ENCODE measurements at places on chromosomes 4 and X.

- DNase-seq, result no peak
Measured at GRCh38 chr4:57109847-57110639, at the start of gene IGFBP7. Gene IGFBP7, minus strand, starts transcription at chr4:57110385. Its CDS starts 34 bp downstream, at chr4:57110351.

- peak; percentile 27 for DNase-seq
Measured at GRCh38 chr4:174631901-174632758, 109.8 kb upstream of the HPGD start.

- no peak for DNase-seq
Measured at GRCh38 chr4:165754664-165755063, 118.4 kb upstream of the TLL1 start.

DNA sequence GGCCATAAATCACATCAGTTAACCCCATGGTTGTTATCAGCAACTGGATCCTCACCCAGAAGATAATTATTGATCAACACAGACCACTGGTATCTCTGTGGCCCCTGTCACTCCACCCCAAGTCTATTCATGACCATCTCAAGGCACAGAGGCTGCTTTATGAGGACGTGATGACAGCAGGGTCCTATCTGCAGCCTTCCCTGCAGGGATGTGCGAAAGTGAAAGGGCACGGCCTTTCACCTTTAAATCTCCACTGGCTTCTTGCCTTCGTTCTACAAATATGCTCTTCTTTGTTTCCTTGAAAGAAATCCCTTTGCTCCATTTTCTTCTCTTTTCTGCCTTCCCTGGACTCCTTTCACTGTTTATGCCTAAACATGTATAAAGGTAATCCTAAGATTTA is 170.6 kb upstream of the EDNRA start:
- DNase-seq, result no peak

DNA sequence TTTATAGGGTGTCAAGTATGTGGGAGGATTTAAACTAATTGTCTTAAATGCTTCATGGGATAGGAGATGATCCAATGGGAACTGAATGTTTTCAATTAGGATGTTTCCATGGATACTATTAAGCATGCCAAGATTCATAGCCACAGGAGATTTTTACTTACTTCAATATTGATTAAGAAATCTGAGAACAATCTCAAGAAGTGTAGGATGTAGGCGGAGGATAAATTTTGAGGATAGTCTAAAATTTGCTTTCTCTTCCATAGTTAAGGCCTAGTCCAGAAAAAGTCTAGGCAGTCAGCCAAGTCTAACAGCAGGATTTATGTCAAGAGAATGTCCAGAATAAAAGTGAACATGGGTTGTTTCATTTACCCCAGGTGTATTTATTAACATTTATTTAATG is 32.8 kb downstream of the REPS2 start:
- no peak for DNase-seq

All from NCI-H1930 (cell line).